ENCODE measurements at places on chromosomes 7 and 10. TPM values are rescaled to one million over a fixed set of nuclear protein-coding genes. Genes with fewer than 3 reads are reported as not detected.

Gene TDRD1
- total RNA-seq = 0.24 TPM

Gene TAS2R4
- 1.8 TPM for total RNA-seq

Gene ASB4
- not detected for total RNA-seq

Gene PSPH
- 28.8 TPM for total RNA-seq

DNA sequence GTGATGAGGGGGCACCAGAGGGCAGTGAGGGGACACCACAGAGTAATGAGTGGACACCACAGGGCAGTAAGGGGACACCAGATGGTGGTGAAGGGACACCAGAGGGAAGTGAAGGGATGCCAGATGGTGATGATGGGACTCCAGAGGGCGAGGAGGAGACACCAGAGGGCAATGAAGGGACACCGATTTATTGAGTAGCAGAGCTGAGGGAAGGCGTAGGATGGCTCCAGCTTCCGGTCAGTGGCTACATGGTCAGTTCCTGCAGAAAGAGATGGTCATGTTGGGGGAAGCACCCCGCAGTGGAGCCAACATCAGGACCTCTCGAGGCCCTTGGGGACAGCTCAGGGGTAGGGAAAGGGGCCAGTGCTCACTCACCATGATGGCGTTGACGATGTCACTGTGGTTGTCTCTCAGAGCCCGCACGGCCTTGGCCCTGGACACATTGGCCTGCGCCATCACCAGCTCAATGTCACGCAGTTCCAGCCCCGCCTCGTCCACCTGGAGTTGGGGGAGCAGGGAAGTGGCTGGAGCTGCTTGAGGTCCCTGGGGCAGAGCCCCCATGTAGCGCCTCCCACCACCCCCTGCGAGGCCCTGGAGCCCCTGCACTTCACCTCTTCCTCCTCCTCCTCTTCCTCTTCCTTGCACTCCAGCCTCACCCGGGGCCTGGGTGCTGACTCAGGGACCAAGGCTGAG, 8.4 kb downstream of the NACAD start:
- no peak for DNase-seq

DNA sequence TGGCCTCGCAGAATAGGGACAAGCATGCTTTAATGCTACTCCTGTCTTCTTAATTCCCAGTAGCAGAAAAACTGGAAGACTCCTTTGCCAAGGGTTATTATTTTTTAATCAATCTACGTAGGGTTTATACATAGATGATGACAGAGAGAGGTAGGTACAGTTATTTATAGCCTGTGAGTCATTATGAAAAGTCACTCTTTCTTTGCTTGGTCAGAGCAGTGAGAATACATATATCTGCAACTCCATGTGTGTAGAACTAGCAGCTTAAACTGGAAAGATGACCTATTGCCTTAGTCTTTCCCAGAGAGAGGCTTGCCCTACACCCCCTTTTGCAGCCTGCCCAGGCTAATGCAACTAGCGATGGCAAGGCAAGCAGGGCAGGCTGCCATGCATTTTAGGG, 1050.6 kb downstream of the NRG3 start:
- no peak for DNase-seq

GRCh38 chr7:14275356-14275755, 285.9 kb upstream of the ETV1 start:
- DNase-seq = no peak

GRCh38 chr7:69422574-69422985, 175.7 kb upstream of the AUTS2 start:
- no peak for DNase-seq

DNA sequence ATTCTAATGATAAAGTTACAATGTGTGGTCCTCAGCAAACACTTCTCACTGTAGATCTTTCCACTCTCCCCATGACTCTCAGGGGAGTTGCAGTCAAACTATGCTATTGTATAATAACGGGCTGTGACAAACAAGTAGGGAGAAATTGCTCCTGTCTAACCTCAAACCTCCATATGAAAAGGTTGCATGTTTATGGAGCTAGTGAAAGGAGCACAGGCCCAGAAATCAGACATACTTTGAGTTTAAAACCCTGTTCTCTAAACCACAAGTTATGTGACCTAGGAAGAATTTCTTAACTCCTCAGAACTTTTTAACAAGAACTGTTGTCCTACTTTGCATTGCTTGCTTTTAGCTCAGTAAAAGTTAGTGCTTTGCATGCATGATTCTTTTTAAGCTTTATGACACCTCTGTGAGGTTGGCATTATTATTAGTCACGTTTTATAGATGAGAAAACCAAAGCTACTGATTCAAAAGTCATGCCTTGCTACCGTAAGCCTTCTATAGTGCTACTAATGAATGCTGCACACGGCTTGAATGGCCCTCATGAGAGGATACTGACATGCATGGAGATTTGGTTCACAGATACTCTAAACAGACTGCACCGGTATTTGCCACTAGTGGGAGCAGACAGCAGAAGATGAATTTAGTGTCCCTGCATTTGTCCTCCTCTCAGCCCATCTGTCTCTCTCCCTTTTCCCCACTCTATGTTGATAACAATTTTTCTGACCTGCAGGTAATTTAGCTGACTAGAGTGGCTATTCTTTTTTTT, 129.5 kb upstream of the PCGF5 start:
- no peak for DNase-seq

DNA sequence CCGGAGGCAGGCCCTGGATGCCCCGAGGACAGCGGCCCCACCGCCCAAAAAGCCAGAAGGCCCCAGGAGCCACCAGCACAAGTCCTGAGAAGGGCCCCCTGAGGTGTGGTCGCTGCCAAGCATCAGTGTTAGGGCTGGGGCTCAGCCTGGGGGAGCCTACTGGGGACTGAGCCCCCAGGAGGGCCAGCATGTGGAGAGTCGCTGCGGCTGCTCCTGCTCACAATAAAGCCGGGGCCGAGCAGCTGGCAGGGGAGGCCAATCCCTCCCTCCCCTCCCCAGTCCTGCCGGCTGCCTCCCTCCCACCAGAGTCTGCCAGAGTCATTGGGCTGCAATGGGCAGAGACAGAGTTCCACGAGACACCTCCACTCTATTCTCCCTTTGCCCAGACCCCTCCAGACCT, 3.1 kb upstream of the ASIC3 start:
- no peak for DNase-seq

Measured in natural killer cell treated with Interleukin-12 subunit alpha and Interleukin-12 subunit beta and Interleukin-15 and Interleukin-18, amount 100 ng/mL, for 72 hours (primary cell).